ENCODE measurements at places on chromosomes 3 and 15.

DNA sequence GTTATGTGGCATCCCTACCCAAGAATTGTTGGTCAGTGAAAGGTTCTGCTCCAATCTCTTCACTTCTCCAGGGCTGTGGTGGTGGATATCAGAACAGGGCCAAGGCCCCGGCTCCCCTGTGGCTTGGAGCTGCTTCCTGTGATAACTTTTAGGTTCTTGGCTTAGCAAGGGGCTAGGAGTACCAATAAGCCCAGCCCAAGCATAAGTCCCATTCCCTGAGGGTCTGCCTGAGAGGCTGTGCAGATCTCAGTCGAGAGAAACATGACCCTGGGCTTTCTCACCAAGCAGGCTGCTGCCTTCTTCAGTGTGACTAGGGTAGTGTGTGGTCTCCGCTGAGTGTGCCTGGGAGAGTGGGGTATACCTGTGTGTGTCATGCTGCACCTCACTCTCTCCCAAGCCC, 7.1 kb downstream of the CLK3 start:
- no peak for DNase-seq

DNA sequence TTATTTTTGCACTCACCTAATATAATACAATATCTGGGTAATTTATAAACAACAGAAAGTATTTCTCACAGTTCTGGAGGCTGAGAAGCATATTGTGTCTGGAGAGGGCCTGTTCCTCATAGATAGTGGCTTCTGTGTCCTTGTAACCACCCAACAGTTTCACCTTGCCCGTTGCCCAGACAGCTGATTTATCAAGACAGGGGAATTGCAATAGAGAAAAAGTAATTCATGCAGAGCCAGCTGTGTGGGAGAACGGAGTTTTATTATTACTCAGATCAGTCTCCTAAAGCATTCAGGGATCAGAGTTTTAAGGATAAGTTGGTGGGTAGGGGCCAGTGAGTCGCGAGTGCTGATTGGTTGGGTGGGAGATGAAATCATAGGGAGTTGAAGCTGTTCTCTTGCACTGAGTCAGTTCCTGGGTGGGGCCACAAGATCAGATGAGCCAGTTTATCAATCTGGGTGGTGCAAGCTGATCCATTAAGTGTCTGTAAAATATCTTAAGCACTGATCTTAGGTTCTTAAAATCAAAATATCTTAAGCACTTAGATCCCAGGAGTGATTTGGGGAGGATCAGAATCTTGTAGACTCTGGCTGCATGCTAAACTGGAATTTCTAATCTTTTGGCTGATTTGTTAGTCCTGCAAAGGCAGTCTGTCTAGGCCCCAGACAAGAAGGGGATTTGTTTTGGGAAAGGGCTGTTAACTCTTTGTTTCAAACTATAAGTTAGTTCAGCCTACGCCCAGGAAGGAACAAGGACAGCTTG, 33.9 kb upstream of the C15orf39 start:
- peak; percentile 26 for DNase-seq

DNA sequence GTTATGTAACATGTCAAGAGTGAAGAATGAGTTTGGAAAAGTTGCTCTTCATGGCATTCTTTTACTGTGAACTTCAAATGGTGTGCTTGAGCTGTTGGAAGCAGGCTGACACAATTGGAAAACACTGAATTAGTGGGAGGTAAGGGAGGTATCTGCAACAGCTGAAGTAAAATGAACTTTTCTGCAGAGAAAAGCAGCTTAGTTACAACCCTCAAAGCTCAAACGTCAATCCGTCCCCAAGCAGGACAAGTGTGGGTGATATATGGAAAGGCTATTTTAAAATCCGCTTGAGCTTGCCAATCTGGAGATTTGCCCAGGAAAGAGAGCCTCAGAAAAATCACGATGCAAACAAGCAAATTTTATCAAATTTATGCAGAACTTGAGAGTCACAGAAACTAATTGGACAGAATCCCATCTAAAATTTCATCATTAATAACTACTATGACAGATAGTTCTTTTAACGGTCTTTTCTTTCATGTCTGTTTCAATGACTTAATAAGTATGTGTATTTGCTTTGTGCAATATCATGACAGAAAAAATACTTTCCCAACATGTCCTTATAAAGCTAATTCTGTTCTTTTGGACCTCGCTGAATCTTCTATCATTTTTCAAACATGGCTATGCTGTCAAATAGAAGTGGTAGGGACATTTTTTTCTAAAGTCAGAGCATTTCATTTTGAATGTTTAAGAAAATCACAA, 266.6 kb upstream of the SLITRK3 start:
- no peak for DNase-seq

DNA sequence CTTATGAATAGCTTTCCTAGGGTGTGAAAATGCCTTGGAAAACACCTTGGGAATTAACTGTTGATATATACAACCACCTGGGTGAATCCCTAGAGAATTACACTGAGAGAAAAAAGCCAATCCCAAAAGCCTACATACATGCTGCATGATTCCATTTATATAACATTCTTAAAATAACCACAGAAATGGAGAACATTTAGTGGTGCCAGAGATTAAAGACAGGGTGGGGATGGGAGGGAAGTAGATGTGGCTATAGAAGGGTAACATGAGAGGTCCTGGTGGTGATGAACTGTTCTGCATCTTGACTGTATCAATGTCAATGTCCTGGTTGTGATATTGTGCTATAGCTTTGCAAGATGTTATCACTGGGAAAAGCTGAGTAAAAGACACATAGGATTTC, 291.0 kb downstream of the CLSTN2 start:
- no peak for DNase-seq

DNA sequence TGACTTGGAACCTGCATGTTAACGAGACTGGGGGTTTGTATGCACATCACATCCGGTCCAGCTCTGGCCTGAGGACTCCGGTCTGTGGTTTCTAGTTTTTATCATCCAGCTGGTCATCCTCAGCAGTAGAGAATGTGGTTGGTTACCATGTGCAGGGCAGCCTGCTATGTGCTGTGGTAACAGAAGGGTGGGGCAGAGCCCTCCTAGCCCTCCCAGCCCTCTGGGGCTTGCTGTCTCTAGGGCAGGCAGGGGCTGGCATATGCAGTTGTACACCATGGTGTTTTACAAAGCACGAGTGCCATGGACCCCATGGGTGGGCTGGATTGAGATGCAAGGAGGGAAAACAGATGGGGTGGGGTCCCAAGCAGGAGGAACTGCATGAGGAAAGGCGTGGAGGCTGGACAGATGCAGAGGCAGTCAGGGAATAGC, 70.2 kb downstream of the APBA2 start:
- DNase-seq: no peak

DNA sequence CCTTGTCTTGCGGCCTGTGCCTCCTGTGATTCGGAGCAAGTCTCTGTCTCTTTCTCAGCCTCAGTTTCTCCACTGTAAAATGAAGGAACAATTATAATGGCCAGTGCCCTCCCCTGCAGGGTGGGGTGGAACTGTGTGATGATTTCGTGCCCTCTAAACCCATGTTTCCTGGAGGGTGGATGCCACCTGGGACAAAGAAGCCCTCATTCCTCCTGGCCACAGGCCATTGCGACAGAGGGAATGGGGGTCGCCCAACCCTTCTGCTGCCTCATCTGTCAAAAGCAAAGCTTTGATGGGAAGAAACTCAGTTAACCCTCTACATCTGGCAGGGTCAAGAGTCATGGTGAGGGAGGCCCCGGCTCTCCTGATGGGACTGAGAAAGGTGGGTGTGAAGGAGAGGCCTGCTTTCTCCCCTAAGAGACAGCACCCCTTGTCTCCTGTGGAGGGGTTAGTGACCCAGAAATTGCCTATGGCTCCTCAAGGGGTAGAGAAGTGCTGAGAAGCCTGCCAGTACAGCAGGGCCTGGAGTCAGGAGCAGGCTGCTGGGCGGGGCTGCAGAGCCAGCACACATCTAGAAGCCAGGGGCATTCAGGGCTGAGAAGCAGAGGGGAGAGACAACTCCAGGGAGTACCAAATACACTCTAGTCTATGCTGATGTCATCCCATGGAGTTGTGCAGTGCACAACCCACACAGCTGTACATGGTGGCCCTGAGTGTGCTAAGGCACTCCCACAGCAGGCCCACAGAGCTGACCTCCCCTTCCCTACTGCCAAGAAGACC, 61.0 kb downstream of the PLXNA1 start:
- no peak for DNase-seq

- no peak for DNase-seq
These were observed 12.3 kb downstream of the NRROS start for GRCh38 chr3:196651819-196652218.

GRCh38 chr3:57145852-57146251, 19.3 kb downstream of the IL17RD start:
- DNase-seq: no peak
